Inflammatory macrophage treated with lipopolysaccharide for 1 hour (primary cell): ENCODE measurements at places on chromosomes 11 and 22.

GRCh38 chr22:47497666-47498065, 735.2 kb downstream of the TBC1D22A start:
- DNase-seq: no peak

DNA sequence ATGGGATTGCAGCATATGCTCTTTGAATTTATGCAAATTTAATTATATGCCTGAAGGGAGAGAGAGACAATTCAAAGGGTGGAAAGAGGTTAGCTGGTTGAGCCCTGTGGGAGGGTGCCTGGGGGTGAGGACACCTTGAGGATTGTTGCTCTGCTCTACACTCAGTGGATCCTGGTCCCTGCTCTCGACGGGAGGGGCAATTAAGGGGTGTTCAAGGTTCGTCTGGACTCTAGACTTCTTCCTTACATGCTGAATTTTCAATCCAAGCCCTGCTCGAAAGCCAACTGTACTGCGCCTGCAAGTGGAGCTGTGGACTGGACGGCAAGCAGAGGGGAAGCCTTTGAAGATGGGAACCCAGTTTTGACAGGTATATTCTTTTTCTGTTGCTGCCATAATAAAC, 15.5 kb upstream of the OR5M11 start:
- no peak for DNase-seq

DNA sequence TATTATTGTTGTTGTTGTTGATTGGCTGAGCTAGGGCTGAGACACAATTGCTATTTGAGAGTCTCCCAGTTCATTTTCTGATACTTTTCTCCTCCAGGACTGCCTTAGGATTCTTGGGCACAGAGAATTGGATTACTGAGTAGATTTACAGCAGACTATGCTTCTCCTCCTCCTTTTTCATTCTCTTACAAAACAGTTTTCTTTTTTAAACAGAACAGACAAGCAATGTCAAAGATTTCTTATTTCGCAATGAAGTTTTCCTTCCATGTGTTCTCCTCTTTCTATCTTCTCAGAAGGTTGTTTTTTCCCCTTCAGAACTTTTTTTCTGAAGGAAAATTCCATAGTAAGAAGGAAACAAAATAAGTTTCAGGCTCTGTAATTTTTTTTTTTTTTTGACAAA, 19.8 kb upstream of the TIMP3 start:
- DNase-seq: no peak

DNA sequence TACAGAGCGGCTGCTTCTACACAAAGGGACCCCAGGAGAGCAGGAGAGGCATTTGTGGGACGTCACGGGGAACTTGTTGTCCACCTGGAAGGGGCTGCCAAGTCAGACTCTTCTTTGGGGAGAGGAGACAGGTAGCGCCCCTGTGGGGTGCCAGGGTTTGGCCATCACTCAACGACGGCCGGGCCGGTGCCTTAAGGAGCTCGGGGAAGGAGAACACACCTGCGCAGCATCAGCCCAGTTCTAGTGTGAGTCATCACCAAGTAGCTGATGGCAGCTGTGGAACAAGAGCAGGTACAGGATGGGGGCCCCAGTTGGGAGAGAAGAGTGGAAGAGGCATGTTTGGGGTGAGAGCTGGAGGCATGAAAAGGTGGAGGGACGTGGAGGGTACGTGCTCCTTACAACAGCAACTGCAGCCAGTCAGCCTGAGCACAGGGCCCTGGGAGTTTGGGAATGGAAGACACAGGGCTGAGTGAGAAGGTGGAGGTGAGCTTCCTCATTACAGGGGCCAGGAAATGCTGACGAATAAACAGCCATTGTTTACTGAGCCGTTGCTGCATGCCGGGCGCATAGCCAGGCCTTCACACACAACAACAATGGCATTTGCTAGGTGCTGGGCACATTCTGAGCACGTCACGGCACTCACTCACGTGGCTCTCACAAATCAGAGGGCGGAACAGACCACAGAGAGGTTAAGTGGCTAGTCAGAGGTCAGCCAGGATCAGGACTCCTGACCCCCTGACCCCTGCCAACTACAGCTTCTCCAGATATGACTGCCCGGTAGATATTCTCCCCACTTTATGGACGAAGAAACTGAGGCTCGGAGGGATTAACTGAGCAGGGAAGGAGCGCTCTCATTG, 29.1 kb upstream of the TP53I11 start:
- no peak for DNase-seq

DNA sequence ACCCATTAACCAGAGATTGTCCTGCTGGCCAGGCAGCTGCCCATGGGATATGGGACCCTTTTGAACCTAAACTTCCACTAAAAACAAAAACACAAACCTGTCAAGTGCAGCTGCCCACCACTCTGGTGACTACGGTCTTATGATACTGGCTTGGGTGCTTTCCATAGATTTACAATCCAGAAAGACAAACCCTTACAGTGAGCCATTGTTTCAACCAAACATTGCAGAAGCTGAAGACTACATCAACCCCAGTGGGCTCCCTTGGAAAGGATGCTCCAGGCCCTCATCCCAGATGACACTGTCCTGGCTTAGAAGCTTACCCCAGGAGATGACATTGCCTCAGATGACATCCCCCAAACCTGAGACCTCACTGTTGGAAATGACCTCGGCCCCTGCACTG, 56.9 kb upstream of the WNT11 start:
- DNase-seq: no peak

DNA sequence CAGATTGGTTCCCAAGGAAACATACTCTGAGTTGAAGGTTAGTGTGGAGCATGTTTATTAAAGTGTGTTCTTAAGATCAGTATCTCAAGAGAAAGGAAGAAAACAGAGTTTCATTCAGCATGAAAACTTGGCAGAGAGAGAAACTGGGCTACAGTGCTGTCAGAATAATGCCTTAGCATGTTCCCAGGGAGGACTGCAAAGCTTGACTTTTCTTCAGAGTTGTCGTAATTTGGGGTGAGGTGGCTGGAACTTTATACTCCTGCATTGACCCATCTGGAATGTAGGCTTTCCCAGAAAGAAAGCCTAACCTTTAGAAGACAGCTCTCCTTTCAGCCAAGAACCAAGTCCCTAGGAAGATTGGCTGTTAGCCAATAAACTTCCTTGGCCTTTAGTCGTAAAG, 190.8 kb upstream of the CNTN5 start:
- no peak for DNase-seq

GRCh38 chr11:116072601-116073410, 568.6 kb upstream of the CADM1 start:
- no peak for DNase-seq

GRCh38 chr11:117197006-117197405, 2.2 kb upstream of the TAGLN start:
- DNase-seq: no peak

DNA sequence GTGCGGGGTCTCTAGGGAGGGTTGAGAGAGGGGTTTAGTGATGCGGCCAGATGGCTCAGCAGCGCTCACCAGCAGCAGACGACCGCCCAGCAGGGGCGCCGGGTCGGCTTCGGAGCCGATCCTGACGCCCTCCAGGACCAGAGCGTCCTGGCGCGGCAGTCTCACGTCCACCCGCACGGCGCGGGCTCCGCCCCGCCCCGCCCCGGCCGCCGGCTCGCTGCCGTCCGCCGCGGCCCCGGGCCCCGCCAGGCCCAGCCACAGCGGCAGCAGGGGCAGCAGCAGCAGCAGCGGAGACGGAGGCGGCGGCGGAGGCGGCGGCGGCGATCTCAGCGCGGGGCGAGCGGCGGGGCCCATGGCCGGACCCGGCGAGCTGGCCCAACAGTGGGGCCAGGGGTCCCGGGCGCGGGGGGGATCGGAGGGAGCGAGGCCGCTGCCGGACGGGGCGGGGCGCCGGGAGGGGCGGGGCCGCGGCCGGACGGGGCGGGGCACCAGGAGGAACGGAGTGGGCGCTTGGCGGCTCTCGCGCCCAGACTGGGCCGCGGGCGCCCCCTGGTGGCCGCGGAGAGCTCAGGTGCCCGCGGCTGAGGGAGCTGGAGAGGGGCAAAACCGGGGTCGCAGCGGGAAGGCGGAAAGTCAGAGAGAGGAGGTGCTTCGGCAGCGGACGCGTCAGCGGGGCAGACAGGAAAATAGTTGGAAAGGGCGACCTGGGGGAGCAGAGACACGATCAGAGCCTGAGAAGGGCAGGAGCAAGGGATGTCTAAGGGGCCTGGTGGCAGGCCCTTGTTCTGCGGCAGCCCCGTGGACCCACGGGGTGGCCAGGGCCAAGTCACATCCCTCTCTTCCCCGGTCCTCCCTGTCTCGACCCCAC, at the start of gene RNF215:
Gene RNF215 (minus strand): TSS at position 452 of the 868 bp plus-strand sequence. CDS start 98 bp downstream, at position 354.
- peak; percentile 60 for DNase-seq

- DNase-seq: no peak
These were observed 1.9 kb downstream of the CLTCL1 start for GRCh38 chr22:19289475-19290161.

DNA sequence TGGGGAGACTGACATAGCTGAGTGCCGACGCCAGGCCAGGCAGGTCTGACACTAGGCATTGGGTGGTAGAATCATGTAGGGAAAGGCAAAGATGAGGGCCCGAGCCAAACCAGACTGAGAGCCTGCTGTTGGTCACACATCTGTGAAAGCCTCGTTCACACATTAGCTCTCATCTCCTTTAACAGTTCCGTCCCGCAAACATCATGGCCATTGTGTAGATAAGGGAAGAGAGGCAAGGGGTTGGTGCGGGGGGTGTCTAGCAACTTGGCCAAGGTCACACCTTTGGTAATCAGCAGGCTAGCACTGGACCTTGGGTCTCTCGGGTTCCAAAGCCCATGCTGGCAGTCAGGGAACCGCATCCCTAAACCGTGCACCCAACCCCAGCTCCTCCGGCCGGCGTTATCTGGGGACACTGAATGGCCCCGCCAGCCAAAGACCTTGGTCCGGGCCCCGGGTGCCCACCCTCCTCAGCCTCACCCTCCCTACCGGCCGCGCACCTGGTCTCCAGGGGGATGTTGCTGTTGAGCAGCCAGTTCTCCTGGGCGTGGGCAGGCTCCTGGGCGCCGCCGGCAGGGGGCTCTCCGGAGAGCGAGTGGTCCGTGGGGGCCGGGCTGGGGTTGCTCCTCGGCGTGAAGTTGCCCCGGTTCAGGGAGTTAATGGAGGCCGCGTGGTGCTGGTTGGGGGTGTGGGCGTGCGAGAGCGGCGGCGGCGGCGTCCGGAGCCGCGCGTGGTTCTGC, 328.3 kb upstream of the NARS2 start:
- DNase-seq: no peak

DNA sequence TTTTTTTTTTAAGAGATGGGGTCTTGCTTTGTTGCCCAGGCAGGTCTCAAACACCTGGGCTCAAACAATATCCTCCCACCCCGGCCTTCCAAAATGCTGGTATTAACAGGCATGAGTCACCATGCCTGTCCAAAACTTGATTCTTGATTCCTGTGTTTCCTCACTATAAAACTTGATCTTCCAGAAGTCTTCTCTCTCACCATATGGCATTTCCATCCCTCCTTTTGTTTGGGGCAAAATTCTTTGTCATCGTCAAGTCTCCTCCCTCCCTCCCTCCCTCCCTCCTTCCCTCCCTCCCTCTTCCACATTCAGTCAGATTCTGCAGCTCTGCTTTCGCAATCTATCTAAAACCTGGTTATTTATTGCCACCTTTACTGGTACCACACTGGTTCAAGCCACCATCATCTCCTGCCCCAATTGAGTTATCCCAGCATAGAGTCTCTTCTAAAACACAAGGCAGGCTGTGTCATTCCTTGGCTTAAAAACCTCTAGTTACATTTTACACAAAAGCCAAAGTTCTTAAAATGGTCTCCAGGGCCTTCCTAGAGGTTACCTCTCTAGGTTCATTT, 65.0 kb upstream of the HORMAD2 start:
- no peak for DNase-seq

DNA sequence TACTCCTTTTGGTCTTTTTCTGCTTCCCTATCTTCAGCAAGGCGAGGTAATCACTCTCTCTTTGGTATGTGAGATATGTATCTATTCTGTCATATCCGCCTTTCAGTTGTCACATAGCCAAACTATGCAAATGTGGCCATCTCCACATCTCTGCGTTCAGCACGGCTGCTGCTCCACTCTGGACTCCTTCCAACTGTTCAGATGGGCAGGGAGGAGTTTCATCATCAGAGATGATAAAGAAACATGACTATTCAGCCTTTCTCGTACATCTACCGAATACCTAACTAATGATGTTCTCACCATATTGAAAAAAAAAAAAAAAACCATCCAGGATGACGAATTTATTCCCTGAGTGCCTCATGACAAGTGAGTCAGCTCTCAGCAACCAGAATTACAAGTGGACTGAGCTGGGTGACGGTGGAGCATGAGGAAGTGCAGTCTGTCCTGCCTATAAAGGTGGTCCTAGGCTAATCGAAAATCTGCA, 899.6 kb downstream of the OPCML start:
- no peak for DNase-seq

- DNase-seq: no peak
These were observed 7.3 kb downstream of the RGL4 start for GRCh38 chr22:23698094-23698493.

DNA sequence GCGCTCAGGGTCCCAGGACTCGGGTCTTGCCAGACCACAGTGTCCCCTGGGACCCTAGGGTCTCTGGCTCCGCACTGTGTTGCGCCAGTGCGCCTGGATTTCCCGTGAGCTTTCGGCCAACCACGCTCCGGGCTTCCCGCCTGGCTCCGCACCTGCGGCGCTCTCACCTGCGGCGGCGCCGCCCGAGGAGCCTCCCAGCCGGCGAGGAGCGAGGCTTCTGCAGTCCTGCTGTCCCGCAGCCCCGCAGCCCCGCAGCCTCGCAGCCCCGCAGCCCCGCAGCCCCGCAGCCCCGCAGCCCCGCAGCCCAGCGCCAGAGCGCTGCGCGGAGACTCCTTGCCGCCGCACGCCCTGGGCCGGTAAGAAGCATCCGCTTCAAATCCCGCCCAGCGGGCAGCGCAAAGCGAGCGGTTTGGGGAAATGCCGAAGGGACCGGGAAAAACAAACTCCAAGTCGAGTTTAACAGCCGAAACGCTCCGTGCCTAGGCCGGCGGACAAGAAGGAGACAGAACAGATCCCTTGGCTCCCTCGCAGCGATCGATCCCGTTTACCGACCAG, 939 bp downstream of the ALX4 start:
- DNase-seq: no peak
